GOT3 (cell line): ENCODE measurements at places on chromosomes 6 and 20.
A peak's percentile ranks its signal among the peaks of the same experiment; 100 is the strongest.

- no peak for DNase-seq
Measured at GRCh38 chr6:37262446-37263026, 4.6 kb upstream of the TMEM217 start.

DNA sequence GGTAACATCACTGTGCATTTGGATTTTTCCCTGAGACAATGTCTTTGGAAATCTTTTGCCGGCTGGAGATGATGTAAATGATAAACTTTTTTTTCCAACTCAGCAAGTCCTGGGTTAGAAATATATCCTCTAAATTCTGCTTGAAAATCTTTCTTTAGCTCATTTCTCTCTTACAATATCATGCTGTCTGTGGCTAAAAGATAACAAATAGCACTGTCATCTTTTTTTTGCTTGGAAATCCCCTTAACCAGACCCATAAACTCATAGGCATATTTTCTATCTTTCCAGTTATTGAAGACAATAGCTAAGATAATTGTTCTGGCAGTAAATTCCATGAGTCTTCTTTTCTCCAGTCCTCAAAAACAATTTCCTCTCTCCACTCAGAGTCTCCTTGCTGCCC lies 481.5 kb downstream of the NKAIN2 start:
- no peak for DNase-seq

DNA sequence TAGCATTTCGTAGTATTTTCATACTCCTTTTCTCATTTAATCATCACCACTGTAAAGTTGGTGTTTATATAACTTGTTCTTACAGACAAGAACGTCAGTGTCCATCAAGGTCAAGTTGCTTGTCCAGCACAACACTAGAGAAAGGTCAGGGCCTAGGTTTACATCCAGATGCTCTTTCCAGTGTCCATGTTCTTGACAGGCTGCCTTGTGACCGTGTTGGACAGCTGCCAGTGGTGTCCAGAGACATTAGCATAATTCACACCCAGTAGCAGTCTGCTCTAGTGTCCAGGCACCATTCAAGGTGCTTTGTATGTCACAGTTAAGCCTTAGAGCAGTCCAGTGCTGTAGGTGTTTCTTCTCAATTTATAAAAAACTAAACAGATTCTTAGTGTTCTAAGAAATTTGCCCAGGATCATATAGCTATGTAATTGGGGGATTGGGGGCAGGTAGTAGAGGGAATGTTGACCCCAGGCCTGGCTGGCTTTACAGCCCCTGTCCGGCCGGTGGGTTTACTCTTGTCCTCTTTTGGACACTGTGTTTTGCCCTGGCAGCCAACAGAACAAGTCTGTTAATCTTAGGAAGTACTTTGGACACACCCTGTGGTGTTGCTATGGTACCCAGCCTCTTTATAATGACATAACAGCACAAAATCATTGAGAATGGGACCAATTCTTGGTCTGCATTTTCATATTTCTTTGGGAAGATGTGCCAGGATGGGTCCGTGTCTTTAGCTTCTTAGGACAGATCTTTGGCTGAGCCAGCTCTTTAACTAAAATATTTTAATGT lies 8.0 kb downstream of the STK35 start:
- DNase-seq: no peak

DNA sequence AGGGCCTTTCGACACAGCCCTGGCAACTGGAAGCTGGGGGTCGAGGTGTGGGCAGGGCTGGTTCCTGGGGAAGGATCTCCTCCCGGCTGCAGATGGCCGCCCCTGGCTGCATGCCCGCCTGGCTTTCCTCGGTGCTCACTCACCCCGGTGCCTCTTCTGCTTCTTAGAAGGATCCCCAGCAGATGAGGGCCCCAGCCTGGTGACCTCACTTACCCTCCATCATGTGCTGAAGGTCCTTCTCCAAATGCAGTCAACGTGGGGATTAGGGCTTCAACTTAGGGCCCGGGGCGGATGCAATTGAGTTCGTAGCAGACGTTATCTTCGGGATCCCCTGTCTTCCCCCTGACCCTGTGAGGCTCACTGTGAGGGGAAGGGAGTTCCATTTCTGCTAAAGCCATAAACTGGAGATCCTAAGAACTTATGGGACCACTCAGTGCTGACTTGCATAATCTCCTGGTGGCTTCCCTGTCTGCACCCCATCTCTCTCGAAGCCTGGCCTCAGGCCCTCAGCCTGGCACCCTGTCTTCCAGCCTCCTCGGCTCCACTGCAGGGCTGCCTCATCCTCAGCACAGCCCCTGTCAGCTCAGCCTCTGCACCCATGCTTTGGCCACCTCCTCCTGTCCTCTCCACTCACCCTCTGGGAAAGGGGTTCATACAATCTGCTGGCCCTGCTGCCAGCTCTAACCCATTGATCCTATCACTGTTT lies 92.6 kb downstream of the THBS2 start:
- no peak for DNase-seq

DNA sequence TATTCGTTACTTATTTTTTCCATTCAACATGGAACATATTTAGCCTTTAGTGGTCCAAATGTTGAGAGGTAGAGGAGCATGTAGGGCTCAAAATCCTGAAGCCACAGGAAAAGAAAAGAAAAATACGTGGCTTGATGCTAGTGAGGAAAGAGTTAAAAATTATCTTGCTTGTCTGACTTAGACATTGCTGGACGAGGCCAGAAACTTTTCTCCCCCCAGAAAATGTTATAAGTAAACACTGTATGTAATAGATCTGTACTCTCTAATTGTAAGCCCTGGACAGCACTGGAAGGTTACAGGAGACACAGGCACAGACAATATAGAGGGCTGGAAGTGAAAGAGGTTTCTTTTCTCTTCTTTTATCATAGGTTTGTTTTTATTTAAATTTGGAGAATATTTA lies 165.6 kb downstream of the ZFP64 start:
- DNase-seq: no peak

DNA sequence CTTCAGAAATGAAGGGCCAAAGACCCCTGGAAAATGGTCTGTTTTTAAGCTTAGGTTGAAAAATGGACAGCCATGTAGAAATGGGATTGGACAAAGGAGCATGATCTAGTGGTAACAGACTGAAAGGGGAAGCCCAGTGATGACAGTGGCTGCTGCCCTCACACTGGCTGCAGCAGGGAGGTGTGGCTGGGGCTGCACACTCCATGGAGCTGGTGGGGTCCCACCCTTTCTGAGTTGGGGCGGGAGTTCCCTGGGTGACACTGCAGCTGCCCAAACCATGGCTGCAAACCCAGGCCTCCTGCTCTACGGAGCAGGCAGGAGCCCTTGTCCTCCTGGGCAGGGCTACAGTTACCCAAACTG lies 8.5 kb upstream of the PACSIN1 start:
- no peak for DNase-seq

DNA sequence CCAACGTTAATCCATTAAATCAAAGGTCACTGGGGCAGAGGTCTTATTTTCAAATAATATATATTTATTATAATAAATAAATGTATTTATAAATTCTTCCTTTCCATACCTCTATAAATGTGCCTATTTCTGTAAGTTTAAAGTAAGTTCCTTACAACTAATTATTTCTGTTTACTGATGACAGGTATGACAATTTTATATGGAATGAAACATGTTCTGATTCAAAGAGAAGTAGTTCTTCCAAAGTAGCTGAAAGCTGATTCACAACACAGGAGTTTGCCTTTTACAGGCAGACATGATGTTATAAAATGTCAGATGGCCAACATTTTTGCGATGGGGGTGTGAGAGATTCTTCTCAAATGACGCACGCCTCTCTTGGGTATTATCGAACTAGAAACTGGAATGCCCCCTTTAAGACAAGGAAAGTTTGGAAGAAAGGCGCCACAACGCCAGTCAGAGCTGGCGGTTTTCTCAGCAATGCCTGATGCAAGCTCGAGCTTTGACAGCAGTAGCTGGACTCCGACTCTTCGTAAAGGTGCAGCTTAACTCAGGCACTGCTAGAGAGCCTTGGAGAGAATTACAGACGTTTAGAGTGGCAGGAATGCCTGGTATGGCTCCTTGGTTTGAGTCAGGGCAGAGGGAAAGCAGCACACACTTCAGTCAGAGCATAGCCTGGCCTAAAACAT lies 92.1 kb downstream of the FOXC1 start:
- peak; percentile 29 for DNase-seq
